Aorta (tissue), 5 donors: ENCODE measurements at places on chromosomes 13 and 19. TPM values are rescaled to one million over a fixed set of nuclear protein-coding genes. Genes with fewer than 3 reads are reported as not detected.

DNA sequence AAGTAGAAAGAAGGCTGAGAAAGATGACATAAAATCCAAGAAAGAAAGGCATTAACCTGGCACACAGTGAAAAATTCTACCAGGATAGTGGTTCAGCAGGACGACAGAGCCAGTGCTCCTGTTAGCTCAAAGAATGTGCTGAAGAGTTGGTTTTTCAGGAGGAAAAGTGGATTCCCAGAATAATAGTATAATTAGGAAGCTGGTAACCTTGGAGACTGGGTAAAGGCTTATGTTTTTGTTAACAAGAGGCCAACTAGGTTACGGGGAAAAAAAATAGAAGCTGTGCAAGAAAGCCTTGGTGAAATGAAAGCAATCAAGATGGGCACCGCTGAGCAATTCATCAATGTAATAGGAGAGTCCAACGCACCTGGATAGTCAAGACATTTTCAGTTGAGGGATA is 54.7 kb downstream of the SLC15A1 start:
- no peak for DNase-seq

GRCh38 chr19:390386-391206 is 18.4 kb downstream of the C2CD4C start:
- no peak for DNase-seq

GRCh38 chr13:113882267-113882630 is 18.4 kb upstream of the GAS6 start:
- peak; percentile 69 for DNase-seq

GRCh38 chr19:42487032-42487797 is 41.1 kb downstream of the CEACAM1 start:
- no peak for DNase-seq

GRCh38 chr13:110575322-110576069 is 14.0 kb upstream of the RAB20 start:
- peak; percentile 70 for DNase-seq

DNA sequence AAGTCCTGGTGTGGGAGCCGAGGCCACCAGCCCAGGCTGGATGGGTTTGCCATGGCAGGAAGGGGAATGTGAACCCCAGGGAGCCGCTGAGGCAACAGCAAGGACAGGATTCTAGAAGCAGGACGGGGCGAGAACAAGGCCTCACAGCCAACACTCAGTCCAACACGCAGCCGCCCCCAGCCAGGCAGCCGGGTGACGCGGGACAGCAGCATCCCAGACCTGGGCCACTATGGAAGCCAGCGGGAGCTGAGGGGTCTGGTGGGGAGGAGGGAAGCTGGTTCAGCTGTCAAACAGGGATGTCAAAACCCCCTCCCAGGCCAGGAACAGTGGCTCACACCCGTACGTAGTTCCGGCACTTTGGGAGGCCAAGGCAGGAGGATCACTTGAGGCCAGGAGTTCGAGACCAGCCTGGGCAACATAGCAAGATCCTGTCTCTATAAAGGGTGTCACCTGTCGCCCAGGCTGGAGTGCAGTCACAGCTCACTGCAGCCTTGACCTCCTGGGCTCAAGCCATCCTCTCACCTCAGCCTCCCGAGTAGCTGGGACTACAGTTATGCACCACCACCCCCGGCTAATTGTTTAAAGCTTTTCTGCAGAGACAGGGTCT is 6.8 kb downstream of the MEX3D start:
- peak; percentile 63 for DNase-seq

GRCh38 chr19:8310342-8311055 is 2.3 kb upstream of the CD320 start:
- DNase-seq = peak; percentile 25

DNA sequence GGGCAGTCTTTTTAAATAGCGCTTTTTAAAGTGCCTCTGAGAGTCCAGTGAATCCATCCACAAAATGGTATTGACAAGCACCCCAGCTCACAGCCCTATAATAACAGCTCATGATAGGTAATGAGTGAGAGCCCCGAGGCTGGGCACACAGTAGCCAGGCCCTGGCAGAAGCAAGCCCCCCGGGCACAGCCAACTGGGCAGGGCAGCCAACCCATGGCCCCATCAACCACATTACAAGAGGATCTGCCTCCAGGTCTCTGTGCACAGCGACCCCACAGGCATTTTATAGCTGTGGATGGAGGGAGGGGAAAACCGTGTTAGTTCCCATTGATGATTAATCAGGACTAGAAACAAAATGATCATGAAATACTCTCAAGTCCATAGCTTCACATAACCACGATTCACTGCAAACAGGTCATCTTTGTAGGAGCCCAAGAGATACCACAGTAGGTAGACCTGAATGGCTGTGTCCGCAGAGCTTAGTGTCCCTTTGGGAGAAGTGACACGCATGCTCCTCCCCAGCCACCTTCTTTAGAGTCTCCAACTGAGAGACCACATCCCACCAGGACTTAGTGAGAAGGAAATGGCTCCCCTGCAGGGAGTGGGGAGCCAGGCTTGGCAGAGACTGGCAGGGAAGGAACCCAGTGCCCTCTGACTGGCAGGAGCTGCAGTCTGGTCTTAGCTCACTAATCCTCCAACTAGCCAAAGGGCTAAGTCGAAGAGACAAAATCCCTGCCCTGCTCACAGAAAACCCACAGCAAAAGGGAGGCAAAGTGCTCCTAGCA is 4.3 kb upstream of the VSTM2B start:
- DNase-seq = no peak

- DNase-seq = peak; percentile 59
Observed at GRCh38 chr13:110492679-110493593, 68.6 kb downstream of the RAB20 start.

GRCh38 chr13:36778083-36778671 is 40.8 kb upstream of the RFXAP start:
- no peak for DNase-seq

Gene CELF5
- not detected for total RNA-seq

Gene NCAN
- total RNA-seq = not detected

Gene PRR36
- total RNA-seq = 0.09 TPM

Gene KLK13
- not detected for total RNA-seq

Gene PRTN3
- total RNA-seq = not detected
